GM04503 (cell line): ENCODE measurements at places on chromosomes 4 and X.

- DNase-seq: no peak
Measured at GRCh38 chr4:80208610-80209339, 11.5 kb downstream of the PRDM8 start.

DNA sequence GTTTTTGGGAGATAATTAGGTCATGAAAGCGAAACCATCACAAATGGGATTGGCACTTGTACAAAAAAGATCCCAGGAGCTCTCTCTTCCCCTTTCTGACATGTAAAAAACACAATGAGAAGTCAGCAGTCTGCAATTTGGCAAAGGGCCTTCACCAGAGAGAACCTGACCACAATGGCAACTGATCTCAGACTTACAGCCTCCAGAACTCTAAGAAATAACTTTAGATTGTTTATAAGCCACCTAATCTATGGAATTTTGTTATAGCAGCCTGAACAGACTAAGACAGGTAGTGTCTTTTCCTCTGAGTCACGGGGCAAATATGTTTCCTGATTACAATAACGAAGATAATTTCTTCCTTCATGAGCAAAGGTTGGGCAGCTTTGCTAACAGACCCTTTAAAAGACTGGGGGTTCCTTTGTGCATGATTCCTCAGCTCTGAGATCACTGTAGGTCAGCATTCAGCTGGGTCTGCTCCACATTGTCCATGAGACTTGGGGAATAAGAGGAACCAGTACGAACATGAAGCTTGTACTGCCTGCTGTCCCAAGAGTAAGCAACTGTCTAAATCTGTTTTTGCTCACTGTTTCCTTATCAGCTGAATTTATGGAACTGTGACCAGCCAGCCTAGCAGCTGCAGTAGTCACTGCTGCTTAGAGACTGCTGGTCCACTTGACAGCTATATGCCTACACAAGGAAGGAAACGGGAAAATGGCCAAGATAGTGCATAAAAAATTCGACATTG lies 191.6 kb downstream of the ANAPC10 start:
- no peak for DNase-seq

DNA sequence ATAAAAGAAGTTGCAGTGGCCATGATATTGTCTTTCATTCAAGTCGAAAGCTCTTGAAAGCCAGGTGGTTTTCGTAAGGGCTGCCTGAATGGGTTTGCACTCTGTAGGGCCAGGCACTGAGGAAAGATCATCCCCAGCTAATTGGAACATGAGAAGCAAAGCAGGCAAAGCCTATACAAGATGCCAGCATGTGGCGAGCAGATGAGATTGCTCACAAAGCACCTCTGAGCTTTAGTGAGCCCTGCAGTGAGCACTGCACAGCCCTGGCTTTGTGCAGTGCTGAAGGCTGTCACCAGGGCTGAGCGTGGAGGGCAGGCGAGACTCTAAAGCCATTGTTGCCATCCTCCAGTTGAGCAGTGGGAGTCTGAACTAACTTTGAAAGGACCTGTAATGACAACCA lies 53.8 kb downstream of the HADH start:
- no peak for DNase-seq

GRCh38 chrX:108347800-108348199 lies 90.4 kb downstream of the COL4A6 start:
- DNase-seq: no peak

- no peak for DNase-seq
Measured at GRCh38 chr4:31053451-31053850, 333.3 kb downstream of the PCDH7 start.

DNA sequence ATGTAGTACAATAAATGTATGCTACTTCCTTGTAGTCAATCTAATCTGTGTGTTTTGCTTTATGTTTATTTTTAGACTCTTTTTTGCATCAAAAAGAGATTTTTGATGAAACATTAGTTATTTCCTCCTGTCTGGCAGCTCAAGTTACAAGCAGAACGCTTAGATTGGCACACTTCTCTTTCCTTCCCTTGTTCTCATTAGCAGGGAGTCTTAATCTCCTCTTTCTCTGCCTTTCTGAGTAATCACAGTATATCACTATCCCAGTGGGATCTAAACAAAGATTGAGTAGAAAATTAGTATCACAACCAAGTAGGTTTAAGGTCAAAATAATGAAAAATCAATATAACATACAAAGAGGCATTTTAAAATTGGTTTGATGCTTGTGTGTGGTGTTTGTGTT lies 1192.6 kb downstream of the C4orf33 start:
- no peak for DNase-seq
